Thyroid gland (tissue), 4 donors: ENCODE measurements at places on chromosomes 2 and 18. TPM values are rescaled to one million over a fixed set of nuclear protein-coding genes. Genes with fewer than 3 reads are reported as not detected.

DNA sequence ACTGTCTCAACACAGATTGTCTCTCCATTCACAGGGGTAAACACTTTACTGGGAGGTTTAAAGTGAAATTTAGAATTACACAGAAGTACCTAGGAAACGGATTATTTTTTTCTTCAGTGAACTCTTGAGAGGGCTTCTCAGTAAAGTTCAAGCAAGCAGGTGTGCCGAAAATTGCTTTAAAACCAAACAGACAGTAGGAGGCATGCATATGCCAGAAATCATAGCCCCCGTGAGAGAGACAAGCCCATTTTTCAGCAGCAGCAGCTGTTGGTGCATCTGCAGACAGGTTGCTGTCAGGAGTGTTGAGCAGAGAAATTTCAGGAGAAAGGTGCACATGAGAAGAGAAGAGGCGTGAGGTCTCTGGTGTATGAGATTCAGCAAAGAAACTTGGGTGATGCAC, 2115.5 kb upstream of the CELF4 start:
- H3K27me3 ChIP-seq: no peaks in the 10 kb centered on the region
- H3K36me3 ChIP-seq: no peaks in the 10 kb centered on the region
- H3K4me3 ChIP-seq: no peak overlapping the region
- no peaks in the 10 kb centered on the region for H3K4me1 ChIP-seq
- peak; percentile 27 for DNase-seq
- no peak overlapping the region for H3K27ac ChIP-seq

DNA sequence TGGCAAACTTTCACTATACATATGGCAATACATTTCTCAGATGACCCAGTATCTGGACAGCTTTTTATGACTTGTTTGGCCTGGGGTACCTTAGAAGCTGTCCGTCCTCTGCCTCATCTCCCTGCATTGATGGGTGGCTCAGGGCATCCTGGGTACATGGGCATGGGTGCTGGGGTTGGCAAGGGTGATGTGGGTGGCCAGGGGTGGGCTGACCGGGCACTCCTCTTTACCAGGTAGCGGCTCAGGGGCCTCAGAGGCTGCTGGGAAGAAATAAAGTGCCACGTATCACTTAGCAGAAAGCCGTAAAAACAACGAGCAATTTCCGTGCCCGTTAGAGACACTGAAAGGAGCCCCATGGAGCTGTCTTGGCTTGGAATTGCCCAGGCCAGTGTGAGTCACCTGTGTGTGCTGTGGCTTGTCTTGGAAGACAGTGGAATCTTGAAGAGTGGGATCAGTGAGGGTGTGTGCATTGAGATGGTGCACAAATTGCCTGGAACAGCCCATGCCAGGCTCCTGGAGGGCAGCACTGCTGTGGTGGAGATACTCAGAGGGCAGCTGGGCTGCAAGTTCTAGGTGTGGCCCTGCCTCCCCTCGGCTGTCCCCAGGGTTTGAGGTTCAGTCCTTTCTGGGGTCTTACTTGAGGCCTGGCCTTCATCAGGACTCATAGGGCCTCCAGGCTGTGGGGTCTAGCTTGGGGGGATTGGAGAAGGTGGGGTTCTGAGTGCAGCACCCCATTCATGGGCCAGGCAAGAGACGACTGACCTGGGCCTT, 88.8 kb downstream of the FHOD3 start:
- H3K27ac ChIP-seq: no peak overlapping the region
- H3K27me3 ChIP-seq: no peaks in the 10 kb centered on the region
- no peak overlapping the region for H3K4me3 ChIP-seq

- H3K27me3 ChIP-seq: no peaks in the 10 kb centered on the region
- H3K4me1 ChIP-seq: no peaks in the 10 kb centered on the region
- no peaks in the 10 kb centered on the region for H3K36me3 ChIP-seq
- no peak overlapping the region for H3K27ac ChIP-seq
Measured at GRCh38 chr2:138622613-138623012, 121.0 kb downstream of the SPOPL start.

- DNase-seq: no peak
- peaks cover 36% of the 10 kb centered on the region for H3K4me1 ChIP-seq
- no peak overlapping the region for H3K4me3 ChIP-seq
- no peaks in the 10 kb centered on the region for H3K36me3 ChIP-seq
- no peaks in the 10 kb centered on the region for H3K27me3 ChIP-seq
- peak overlapping the region; percentile 85 for H3K27ac ChIP-seq
Measured at GRCh38 chr2:177275743-177276055, 11.2 kb upstream of the NFE2L2 start.

DNA sequence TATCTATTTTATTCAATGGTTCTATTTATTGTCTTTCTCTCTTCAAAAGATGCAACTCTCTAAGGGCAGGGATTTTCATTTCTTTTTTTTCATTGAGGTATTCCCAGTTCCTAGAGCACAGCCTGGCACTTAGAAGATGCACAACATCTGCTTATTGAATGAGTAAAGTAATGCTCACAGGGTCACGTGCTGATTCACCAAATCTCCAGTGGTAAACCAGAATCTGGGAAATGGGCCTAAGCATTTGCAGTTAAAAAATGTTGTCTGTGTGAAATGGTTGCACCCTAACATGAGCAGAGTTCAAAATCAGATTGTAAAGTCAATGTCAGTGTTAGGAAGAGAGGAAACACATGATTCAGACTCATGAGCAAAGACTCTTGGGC, 15.8 kb downstream of the SLC8A1 start:
- H3K4me3 ChIP-seq: no peak overlapping the region
- no peaks in the 10 kb centered on the region for H3K36me3 ChIP-seq
- H3K4me1 ChIP-seq: no peaks in the 10 kb centered on the region
- H3K27me3 ChIP-seq: no peaks in the 10 kb centered on the region
- no peak for DNase-seq

GRCh38 chr2:164000176-164000575, 264.4 kb upstream of the FIGN start:
- H3K27me3 ChIP-seq: no peaks in the 10 kb centered on the region
- no peaks in the 10 kb centered on the region for H3K4me1 ChIP-seq
- DNase-seq: no peak

DNA sequence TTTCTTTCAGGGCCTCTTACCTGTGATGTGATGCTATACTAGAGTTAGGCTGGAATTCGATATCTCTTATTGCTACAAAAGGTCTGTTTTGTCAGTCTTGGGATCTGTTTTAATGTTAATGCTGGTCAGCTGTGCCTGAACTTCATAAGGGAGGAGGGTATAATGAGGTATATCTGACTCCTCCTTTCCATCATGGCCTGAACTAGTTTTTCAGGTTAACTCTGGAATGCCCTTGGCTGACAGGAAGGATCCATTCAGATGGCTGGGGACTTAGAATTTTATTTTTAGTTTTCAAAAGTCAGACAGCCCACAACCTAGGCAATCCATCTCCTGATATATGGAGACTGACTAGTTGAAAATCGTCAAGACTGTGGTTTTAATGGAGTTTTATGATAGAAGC, 35.9 kb upstream of the TBC1D8 start:
- H3K27ac ChIP-seq: no peak overlapping the region
- no peak for DNase-seq

DNA sequence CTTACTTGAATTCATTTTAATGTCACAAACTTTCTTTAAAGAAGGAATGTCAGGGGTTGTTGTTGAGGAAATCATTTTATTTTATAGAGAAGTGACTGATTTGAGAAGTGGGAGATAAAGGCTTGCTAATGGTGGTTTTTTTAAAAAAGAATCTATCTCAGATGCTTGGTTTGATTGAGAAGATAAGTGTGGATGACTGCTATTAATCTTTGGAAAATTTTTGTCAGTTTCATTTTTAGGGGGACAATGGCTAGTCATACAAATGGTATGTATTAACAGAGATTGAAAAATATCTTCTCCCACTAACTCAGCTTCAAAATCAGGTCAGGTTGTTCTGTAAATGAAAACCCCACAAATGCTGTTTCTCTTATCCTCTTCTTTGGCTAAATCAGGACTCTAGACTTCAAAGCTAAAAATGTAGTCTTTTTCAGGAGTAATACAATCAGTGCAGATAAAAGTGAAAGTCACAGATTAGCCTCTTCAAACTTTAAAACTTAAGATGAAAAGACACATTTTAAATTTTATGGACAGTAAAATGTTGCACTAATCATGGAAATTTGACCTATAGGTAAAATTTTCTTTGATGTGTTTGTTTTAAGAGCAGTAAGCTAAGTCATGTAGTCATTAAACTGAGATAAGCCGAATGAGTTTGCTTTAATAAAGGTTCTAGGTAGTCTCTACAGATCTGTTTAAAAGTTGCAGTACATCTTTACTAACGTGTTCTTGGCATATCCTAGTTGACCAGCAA, 674.2 kb upstream of the VRK2 start:
- no peak overlapping the region for H3K4me3 ChIP-seq
- DNase-seq: no peak
- H3K27ac ChIP-seq: no peak overlapping the region
- no peaks in the 10 kb centered on the region for H3K4me1 ChIP-seq

DNA sequence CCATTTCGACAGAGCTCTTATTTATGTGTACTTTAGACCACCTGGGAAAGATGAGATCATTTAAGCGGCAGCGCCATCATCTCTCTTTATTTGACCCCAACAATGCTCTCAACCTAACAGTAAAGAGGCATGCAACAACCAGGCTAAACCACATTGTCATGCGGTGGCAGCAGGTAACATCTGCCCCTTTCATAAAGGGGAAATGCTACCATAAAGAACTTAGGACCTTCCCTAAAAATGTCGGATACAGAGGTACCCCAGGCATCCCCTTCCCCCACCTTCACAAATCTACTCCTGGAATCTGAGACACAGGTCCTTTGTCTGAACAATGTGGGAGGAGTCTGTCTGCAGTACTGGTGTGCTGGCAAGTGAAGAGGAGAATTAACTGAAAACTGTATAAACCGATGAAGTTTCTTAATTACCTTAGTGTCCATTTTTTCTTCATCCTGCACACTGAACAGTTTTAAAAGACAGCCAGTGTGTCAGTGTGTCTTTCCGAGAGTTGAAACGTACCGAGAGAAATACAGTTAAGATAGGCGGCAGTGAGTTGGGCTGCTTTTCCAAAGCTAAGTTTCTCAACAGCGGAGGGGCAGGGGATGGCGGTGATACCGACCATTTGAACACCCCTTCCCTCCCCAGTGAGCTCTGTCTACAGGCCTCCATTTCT, 1.9 kb downstream of the MEX3C start:
- no peaks in the 10 kb centered on the region for H3K36me3 ChIP-seq
- H3K27me3 ChIP-seq: no peaks in the 10 kb centered on the region
- H3K4me1 ChIP-seq: peaks cover 35% of the 10 kb centered on the region

DNA sequence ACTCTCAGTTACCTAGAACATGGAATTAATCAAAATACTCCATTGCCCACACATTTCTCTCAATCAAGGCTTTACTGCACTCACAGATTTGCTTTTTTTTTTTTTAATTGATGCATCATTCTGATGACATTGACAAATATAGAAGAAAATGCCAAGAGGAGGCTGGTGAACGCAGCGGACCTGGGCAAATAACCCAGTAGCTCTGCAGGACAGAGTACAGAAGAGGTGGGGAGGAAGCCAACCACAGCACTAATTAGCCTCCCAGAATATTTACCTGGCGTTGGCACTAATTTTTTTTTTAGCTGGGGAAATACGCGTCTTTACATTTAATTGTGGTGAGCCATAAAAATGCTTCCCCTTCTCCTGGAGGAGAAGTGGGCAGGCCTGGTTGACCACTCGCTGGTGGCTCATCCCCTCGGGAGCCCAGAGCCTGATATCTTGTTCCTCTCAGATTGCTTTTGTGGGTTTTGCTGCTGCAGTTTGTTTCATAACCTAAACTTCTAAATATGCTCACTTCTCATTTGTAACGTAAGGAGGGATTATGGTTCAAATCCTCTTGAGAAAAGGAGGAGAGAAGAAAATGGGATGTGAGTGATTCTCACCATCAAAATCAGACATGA, 165.8 kb upstream of the EPB41L3 start:
- no peak overlapping the region for H3K4me3 ChIP-seq
- H3K27me3 ChIP-seq: no peaks in the 10 kb centered on the region
- H3K4me1 ChIP-seq: no peaks in the 10 kb centered on the region
- DNase-seq: no peak
- no peaks in the 10 kb centered on the region for H3K36me3 ChIP-seq
- H3K27ac ChIP-seq: no peak overlapping the region

DNA sequence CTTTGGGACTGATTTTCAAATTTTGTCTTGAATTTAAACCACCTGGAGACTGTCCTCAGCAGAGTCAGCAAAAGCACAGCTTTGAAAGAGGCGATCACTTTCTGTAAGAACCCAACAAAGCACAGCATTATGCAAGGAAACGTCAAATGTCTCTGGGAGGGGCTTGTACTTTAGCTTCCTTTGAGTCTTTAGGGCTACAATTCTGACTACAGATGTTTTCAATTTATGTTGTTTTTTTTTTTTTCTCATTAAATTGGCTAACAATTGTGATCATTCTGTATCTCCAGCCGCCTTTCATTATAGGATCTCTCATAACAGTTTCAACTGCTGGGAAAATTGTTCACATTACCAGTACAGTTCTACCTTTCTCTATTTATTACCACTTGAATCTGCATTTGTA, 48.3 kb downstream of the COL3A1 start:
- H3K36me3 ChIP-seq: no peaks in the 10 kb centered on the region
- H3K27me3 ChIP-seq: no peaks in the 10 kb centered on the region
- H3K4me3 ChIP-seq: no peak overlapping the region

The RNF152 gene
- 21.4 TPM for total RNA-seq

The HOXD10 gene
- 0.54 TPM for total RNA-seq

The AFG3L2 gene
- total RNA-seq: 60.9 TPM

The GREB1 gene
- 1.2 TPM for total RNA-seq
